Activated T-cell treated with anti-CD3 and anti-CD28 coated beads, Interleukin-2, amount 50 U/mL, for 72 hours (primary cell): ENCODE measurements at places on chromosomes 7 and 10. TPM values are rescaled to one million over a fixed set of nuclear protein-coding genes. Genes with fewer than 3 reads are reported as not detected.
A peak's percentile ranks its signal among the peaks of the same experiment; 100 is the strongest.

Gene ZNF804B
- not detected for total RNA-seq

Gene FANK1
- 1.1 TPM for total RNA-seq

DNA sequence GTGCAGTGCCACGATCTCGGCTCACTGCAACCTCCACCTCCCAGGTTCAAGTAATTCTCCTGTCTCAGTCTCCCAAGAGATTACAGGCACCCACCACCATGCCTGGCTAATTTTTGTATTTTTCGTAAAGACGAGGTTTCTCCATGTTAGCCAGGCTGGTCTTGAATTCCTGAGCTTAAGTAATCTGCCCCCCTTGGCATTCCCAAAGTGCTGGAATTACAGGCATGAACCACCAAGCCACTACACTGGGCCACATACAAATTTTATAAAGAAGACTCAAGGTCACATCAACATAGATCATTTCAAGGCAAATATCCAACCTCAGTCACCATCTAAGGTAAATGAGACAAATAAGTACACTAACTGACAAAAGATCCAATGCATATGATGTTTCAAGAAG, 32.1 kb downstream of the IGF2BP3 start:
- no peaks in the 10 kb centered on the region for H3K36me3 ChIP-seq
- H3K4me3 ChIP-seq = no peak overlapping the region
- peaks cover 16% of the 10 kb centered on the region for H3K27me3 ChIP-seq

DNA sequence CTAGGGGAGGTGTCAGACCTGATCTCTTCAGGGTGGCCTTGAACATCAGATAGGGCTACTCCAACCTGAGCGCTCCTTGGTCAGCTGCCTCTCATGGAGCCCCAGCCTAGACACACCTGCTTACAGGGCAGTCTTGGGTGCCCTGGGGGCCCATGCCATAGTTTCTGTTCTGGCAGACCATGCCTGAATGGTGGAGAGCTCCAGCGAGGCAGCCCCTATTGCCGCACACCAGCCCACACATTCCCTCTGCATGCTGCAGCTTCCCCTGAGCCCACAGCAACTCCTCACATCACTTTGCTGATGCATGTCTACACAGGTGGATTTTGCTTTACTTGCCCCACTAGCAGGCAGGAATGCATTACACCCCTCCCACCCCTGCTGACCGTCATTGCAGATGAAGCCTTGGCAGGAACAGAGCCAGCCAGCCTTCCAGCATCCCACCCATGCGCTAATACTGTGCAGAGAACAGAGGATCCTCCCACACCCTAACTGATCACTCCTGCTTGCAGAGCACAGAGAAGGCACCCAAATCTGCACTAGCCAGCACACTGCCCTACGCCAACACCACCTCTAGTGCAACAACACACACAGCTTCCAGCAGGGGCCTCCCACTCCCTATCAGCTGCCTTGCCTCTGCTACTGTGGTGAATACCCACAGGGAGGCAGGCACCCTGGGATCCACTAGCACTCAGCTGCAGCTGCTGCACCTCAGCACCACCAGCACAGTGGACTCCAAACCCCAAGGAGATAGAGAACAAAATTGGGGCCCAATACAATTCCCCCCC, 43.0 kb upstream of the GRM3 start:
- no peaks in the 10 kb centered on the region for H3K36me3 ChIP-seq
- no peak for DNase-seq
- H3K4me1 ChIP-seq = no peaks in the 10 kb centered on the region
- no peaks in the 10 kb centered on the region for H3K27me3 ChIP-seq

- H3K4me3 ChIP-seq = no peak overlapping the region
- DNase-seq = no peak
- no peaks in the 10 kb centered on the region for H3K27me3 ChIP-seq
Measured at GRCh38 chr7:69047151-69047754, 551.0 kb upstream of the AUTS2 start.

- no peaks in the 10 kb centered on the region for H3K27me3 ChIP-seq
- H3K4me3 ChIP-seq = no peak overlapping the region
- no peak overlapping the region for H3K27ac ChIP-seq
Measured at GRCh38 chr7:144769352-144769751, 66.5 kb downstream of the TPK1 start.

DNA sequence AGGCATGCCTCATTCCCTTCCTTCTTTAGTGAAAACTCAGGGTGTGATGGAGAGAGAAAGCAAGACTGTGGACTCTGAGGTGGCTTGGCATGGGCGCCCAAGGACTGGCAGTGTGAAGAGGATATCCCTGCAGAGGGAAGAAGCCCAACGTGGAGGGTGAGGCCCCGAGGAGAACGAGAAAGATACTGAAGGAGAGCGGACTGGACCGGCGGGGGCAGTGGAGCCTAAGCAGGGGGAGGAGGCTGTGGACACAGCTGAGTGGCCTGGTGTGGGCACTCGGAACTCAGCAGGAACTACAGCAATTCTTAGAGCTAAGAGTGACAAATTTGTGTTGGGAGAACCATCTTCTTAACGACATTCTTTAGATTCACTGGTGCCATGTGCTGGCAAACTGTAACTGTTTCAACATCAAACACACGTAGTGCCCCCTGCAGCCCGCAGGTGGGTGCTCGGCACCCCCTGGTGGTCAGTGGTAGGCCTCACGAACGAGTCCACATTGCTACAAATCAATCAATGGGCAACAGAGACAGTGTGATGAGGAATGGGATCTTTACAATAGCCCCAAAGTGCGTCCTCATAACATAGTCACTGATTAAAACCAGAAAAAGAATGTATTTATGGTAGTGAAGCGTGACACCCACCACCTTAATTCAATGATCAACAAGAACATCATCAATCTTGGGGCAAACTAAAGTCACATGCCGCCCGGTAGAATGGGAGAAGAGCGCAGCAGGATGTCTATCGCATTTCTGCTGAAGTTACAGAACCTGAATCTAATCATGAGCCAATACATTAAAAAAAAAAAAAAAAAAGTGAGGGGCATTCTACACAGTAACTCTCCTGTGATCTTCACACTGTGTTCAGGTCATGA, 2.0 kb upstream of the SFTPA1 start:
- no peaks in the 10 kb centered on the region for H3K4me1 ChIP-seq
- no peak overlapping the region for H3K4me3 ChIP-seq
- no peak overlapping the region for H3K27ac ChIP-seq
- peaks cover 6% of the 10 kb centered on the region for H3K27me3 ChIP-seq

DNA sequence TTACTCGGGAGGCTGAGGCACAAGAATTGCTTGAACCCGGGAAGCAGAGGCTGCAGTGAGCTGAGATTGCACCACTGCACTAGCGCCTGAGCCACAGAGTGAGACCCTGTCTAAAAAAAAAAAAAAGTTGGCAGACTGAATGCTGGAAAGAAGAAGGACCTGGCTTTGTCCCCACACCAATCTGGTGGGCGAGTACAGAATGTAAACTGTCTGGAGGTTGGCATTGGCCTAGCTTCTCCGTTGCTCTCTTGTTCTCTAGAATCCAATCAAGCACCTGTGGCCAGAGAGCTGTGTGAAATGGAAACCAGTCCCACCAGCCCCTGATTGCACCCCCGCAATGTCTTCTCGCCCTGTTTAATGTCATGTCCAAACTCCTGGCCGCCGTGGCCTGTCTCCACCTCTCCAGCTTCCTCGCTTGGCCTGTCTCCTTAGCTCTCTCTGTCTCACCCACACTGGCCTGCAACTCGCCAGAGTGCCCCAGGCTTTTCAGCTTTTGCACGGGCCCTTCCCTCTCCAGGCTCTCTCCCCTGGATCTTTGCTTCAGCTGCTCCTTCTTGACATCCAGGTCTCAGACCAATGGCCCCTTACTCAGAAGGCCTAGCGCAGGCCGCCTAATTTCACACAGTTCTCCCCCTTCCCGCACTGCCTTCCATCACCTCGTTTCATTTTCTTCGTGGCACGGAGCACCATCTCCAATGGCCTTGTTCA, 670 bp upstream of the AGK start:
- H3K27me3 ChIP-seq = no peaks in the 10 kb centered on the region
- DNase-seq = peak; percentile 9
- peaks cover 7% of the 10 kb centered on the region for H3K36me3 ChIP-seq
- H3K27ac ChIP-seq = peak overlapping the region; percentile 86
- H3K4me1 ChIP-seq = peaks cover 30% of the 10 kb centered on the region
- peak overlapping the region; percentile 92 for H3K4me3 ChIP-seq

DNA sequence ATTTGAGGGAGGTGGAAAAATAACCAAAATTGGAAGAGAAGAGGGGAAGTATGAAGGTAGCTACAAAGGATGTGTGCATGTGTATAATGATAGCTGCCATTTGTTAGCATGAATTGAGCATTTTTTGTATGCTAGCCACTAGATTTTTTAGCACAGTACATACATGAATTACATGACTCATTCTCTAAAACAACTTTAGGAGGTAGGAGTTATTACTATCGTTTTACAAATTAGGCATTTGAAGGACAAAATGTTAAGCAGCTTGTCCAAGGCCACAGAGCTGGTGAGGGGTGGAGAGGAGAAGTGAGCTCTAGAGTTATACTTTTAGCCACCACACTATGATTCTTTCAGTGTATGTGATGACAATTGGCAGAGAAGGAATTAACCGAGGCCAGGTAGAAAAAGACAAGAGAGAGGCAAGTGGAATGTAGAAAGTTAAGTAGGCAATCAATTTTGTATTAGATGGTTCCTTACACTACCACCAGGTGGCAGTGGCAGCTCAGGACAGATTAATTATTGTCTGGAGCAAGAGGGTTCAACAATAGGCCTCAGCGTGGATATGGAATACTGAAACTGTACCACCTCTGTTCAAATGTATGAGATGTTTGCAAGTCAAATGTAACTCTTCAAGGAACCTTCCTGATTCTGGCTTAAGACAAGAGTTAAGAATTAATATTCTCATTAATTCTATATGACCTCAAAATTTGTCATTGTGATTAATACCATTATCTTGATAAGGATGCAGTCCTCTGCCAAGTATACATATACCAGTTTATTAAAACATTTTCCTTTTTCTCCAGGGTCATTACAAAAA, 128.0 kb downstream of the MBL2 start:
- no peak overlapping the region for H3K27ac ChIP-seq
- peak; percentile 3 for DNase-seq
- no peaks in the 10 kb centered on the region for H3K27me3 ChIP-seq

- no peak for DNase-seq
- no peak overlapping the region for H3K4me3 ChIP-seq
- H3K36me3 ChIP-seq = no peaks in the 10 kb centered on the region
- H3K27me3 ChIP-seq = peaks cover 7% of the 10 kb centered on the region
- no peaks in the 10 kb centered on the region for H3K4me1 ChIP-seq
Measured at GRCh38 chr10:133013463-133013862, 71.1 kb upstream of the CFAP46 start.
